ENCODE measurements at places on chromosomes 4 and X.

DNA sequence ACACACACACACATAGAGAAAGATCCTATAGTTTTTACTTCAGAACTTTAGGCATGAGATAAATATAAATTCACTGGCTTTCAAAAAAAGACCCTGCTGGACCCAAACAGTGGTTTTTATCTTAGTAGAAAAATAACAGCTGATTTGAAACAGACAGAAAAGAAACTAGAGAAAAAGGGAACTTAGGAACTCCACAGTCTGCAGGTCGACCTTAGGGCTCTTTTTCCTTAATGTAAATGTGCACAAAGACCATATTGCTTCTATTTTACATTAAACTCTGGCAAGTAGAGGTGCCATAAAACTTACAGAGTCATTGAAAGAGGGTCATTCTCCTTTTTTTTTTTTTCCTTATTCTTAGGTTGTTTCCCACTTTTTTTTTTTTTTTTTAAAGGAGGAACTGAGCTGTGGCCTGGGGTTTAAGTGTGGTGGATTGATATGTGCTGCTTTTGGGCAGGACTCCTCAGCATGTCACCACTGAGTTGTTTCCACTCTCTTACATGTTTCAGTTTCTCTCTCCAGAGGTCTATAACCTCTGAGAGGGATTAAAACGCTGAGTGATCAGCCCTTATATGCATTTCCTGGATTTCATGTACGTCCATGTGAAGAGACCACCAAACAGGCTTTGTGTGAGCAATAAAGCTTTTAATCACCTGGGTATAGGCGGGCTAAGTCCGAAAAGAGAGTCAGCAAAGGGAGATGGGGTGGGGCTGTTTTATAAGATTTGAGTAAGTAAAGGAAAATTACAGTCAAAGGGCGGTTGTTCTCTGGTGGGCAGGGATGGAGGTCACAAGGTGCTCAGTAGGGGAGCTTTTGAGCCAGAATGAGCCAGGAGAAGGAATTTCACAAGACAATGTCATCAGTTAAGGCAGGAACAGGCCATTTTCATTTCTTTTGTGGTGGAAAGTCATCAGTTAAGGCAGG is 70.8 kb upstream of the PACRGL start:
- DNase-seq = no peak

GRCh38 chr4:8739820-8740665 is 131.6 kb downstream of the HMX1 start:
- no peak for DNase-seq

- DNase-seq = no peak
Observed at GRCh38 chr4:67928546-67928945, 34.7 kb downstream of the TMPRSS11A start.

DNA sequence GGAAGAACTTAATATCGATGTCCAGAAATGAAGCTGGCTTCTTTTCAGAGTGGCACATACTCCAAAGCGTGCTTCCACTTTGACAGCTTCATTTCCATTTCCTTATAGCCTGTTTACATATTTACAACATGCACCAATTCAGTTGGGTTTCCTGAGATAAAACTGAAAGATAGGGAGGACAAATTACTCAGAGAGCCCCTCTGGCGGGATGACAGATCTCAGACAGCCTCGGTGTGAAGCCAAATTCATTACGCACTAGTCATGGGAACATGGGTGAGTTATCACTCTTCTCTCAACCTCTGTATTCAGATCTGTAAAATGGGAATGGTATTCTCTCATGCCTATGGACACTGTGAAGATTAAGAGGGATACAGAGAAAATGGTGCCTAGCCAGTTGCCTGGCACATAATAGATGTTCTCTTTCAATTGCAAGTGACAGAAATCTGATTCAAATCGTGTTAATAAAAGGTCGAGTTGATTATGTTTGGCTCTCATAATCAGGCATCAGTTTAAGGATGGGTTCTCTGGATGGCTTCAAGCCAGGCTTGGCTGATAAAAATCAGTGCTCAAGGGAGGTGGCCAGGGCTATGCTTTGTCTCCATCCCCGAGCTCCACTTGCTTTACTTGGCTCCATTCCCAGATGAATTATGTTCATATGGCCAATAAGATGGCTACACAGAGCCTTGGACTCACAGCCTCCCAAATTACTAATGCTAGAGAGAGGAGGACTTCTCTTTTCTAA is 132.2 kb upstream of the C1QTNF7 start:
- DNase-seq = no peak

- no peak for DNase-seq
Observed at GRCh38 chrX:104428231-104428630, 137.8 kb upstream of the IL1RAPL2 start.

GRCh38 chrX:137313627-137314026 is 252.3 kb upstream of the ZIC3 start:
- DNase-seq = no peak

DNA sequence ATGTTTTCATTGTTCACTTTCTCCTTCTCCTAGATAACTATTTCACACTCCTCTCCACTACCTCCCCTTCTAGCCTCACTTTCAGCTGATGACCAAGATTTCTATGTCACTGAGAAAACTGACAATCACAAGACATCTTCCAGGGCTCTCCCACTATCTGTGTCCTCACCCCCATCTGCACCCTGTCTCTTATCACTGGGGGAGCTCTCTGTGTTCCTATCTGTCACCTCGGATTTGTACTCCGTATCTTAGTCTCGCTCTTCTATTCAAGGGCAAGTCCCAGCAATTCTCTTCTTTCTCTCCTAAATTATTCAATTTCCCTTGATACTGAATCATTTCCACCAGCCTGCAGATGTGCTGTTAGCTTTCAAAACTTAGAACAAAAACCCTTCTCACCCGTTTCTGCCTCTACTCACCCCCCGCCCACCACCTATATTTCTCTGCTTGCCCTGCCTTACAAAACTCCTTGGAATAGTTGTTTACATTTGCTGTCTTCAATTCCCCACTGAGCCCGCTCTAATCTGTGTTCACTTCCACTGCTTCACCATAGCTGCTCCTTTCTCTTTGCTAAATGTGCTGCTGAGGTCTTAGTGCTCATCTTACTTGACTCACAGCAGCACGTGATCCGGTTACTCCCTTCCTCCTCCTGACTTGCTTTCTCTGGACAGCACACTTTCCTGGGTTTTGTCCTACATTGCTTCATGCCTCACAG is 293.2 kb downstream of the UNC5C start:
- no peak for DNase-seq

- DNase-seq = no peak
Observed at GRCh38 chrX:84248226-84248625, 60.2 kb upstream of the RPS6KA6 start.

DNA sequence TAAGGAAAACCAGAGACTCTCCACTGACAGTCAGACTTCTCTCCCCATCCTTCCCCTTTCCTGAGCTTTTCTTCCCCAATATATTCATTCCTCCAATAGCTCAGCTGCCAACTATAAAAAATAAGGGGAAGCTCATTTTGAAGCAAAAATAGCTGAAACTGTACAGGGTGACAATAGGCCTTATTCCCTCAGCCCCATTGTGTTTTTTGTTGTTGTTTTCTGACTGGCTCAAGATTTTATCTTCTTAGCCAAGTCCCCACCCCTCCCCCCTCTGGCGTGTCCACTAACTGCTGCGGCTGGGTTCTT is 26.2 kb downstream of the PRPS1 start:
- DNase-seq = no peak

DNA sequence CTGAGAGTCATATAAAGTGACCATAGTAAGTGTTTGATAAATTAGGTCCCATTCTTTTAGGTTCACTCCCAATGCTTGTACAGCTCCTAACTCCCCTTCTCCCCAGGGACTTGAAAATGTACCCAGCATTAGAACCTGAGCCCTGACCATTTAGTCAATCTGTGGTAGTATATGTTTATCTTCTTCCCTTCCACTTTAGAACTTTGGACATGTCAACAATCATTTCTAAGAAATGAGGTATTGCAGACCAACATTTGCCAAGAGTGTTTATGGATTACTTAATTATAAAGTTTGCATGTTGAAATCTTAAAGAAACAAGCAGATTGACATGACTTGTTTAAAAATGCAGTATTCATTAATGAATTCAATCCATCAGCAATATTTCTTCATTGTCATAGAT is 26.0 kb downstream of the AFM start:
- DNase-seq = no peak

DNA sequence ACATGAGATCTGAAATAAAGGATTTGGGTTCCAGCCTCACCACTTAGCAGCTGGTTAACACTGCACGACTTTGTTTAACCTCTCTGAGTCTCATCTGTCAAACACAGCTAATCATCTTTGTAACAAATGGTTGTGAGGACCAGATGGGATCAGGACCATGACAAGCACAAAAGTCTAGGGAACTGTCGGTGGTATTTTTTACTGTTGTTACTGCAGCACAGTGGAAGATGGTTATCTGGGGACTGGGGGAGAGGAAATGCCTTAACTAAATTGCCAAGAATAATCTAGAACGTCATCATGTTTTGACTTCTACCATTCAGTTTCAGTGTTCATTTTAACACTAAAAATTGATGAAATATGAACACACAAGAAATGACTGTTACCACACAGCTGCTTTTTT is 99.5 kb downstream of the ADGRA3 start:
- DNase-seq = no peak

- no peak for DNase-seq
Observed at GRCh38 chr4:56902703-56903102, 5.0 kb upstream of the REST start.

DNA sequence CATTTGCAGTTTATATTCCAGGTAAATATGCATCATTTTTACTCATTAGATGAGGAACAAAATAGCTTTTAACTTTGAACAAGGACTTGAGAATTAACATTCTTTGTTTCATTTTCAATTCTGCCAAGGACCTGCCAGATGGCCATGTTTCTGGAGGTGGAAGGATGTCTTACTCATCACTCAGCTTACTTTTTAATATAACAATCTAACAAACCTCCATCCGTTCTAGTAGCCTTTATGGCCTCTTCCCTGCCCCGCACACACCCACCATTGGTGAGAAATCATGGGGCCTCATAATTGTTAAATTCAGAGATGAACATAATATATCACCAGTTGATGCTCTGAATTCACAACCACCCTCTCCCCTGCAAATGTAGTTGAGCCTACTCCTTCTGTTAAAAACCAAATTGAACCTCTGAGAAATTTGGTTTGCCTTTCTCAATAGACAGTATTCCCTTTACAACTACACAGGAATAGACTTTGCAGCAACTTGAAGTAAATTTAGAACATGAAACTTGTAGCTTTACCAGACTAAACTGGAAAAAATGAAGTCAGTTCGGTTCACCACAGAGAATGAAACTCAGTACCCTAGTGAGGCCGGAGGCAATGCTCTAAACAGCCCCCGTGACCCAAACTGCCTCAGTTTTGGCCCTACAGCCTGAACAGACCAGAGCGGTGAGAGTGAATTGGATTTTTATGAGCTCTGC is 50.1 kb upstream of the ACSL4 start:
- DNase-seq = no peak

GRCh38 chr4:181971411-181971810 is 271.8 kb upstream of the TENM3 start:
- no peak for DNase-seq

- DNase-seq = no peak
Observed at GRCh38 chrX:1592470-1593142, 1.2 kb downstream of the AKAP17A start.

DNA sequence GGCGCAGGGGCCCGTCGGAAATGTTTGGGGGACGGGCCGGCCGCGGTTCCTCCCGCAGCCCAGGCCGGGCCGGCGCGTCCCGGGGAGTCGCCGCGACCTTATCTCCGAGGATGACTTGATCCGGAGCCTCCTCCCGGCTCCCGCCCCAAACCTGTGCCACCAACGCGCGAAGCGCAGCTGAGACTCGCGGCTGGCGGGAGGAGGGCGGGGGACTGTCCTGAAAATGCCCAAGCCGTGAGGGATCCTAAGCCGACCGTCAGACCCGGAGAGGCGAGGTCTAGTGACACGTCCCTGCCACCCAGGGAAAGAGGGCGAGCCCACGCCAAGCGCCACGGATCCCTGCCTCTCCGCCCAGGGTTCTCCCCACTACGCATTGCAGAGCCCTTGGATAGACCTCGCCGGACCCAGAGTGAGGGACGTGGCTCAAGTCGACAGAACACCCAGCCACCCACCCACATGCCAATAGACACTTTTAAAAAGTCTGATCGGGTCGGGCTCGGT is 26.9 kb downstream of the UTP14A start:
- DNase-seq = no peak

DNA sequence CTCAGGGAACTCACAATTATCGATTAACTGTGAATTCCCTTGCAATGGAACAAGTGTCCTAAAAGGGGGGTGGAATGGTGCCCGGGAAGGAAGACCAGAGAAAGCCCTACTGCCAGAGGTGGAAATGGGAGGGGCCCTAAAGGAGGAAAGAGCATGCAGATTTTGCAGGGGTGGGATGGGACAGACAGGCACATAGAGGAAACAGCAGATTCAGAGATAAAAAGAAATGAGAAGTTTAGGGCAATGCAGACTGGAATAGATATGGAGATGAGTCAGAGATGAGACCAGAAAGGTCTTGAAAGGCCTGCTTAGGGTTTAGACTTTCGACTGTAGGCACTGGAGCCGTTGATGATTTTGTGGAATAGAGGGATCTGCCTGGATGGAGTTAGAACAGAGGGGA is 57.4 kb upstream of the PITX2 start:
- DNase-seq = no peak

- peak; percentile 67 for DNase-seq
Observed at GRCh38 chrX:106894392-106894909, 8.7 kb downstream of the RIPPLY1 start.

DNA sequence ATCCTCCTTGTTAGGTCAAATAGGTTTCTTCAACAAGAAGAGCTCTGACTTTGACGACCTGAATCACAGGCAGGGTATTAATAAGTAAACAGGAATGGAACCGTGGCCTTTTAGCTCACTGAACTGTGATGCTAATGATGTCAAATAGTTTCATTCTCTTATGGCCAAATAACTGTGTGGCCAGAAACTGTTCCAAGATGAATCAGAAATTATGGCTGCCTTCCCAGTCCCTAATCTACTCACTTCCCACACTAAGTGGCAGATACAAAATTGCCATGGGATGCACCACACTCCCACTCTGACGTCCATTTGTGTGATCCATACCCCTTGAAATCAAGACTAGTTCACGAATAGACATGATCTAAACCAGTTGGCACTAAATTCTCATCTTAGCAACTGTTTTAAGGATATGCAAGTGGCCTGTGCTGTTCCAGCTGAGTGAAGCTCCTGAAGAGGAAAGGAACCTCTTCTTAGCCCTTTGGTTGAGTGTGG is 455.4 kb downstream of the IL15 start:
- DNase-seq = no peak

DNA sequence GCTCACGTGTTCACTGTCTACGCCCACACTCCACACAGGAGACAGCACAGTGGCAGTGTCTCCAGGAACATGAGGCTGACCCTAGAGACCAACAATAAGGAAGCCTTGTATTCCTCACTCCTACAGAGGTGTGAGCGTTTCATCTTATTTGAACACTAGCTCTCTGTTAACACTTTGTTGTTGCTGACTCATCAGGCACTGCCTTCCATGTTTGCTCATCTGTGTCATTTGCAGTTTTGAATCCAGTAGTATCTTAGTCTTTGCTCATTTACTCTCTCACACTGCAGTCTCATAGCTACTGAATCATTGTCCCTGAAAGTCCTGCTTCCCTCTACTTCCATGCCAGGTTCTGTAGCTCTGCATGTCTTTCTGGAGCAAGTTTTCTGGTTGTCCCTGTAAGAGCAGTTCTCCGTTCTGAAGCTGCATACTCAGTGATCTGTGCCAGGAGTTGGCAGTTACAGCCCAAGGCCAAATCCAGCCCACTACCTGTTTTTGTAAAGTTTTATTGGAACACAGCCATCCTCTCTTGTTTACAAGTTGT is 80.3 kb upstream of the DCLK2 start:
- no peak for DNase-seq
